ENCODE measurements at places on chromosomes 16 and 17. TPM values are rescaled to one million over a fixed set of nuclear protein-coding genes. Genes with fewer than 3 reads are reported as not detected.

DNA sequence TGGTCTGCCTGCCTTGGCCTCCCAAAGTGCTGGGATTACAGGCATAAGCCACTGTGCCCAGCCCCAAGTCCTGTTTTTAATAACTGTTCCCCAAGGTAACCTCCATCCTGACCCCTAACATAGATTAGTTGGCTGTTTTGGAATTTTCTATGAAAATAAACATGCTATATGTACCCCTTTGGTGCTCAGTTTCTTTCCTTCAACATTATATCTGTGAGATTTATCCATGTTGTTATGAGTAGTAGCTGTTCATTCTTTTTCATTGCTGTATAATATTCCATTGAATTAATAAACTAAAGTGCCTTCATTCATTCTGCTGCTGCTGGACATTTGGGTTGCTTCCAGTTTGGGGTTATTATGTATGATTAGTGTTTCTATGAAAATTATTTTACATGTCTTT, 26.3 kb upstream of the FMNL1 start:
- no peak for DNase-seq

OTOP2 gene
- total RNA-seq = not detected

TNP2 gene
- total RNA-seq = not detected

DNA sequence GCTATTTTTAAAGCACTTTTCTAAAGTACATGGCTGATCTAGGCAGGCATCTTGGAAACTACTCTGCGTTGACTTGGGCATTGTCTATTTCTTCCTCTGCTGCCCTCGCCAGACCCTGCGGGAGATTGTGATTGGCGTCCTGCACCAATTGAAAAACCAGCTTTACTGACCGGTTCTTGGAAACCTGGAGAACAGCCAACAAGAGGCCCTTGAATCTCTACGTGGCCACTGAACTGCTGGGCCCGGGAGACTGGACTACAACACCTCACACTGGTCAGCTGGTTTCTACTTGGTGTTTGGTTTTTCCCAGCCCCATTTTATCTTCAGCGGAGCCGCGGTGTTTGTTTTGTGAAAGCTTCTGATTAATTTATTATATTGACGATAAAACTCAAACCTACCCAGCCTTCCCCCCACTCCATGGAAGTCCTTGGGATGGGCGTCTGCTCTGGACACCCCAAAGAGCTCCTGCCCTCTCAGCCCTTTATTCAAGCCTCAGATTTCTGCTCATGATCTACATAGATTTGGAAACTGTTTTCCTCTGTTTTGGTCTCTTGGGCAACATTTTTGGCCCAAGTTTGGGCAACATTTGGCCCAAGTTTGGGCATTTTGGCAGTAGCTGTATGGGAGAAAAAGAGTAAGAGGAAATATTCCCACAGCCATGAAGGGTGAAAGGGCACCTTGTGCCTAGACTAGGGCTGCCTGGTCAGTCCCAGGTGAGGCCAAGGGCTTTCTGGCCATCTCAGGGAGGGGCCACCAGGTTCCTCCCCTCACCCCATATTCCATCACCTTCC, 4.7 kb downstream of the MLX start:
- DNase-seq = no peak

RNF157 gene
- 8.1 TPM for total RNA-seq

HOXB5 gene
- total RNA-seq = 0.17 TPM

C17orf78 gene
- not detected for total RNA-seq

DNA sequence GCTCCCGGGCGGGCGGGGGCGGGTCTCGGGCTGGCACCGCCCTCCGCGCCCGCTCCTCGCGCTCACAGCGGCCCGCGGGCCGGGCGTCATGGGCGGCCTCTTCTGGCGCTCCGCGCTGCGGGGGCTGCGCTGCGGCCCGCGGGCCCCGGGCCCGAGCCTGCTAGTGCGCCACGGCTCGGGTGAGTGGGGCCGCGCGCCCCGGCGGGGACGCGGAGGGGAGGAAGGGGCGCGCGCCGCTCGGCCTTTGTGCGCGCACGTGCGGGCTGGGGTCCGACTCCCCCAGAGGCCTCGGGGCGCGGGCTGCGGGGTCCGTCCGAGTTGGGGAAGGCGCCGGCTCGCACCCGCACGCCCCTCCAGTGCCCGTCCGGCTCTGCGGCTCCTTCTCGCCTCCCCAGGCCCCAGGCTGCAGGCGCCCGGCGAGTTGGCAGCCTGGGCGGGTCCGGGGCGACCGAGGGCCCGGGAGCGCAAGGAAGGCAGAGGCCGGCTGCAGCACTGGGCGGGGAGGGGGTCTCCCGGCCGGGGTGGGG, at the start of gene NME4:
Gene NME4, plus strand, starts transcription at position 65 of the 527 bp plus-strand sequence. Its CDS starts 24 bp downstream, at position 89.
- DNase-seq = no peak

DNA sequence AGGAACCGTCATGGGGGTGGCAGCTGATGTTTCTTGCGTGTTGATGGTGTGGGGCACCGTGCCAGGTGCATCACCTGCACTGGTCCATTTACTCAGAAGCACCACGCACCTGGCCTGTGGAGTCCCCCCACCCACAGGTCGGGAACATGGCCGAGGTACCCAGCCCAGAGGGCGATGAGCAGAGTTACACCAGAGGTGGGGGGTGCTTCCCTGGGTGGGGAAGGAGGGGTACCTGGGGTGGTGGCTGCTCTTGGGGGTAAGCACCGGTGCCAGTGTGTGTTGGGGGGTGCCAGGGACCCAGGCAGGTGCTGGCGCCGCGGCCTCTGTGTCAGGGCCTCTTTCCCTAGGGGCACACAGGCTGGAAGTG, 5.0 kb upstream of the ZNF750 start:
- no peak for DNase-seq

CES5A gene
- not detected for total RNA-seq

NTN1 gene
- total RNA-seq = 119 TPM

- DNase-seq = no peak
Measured at GRCh38 chr16:20675488-20676267, 21.8 kb downstream of the ACSM1 start.

DNA sequence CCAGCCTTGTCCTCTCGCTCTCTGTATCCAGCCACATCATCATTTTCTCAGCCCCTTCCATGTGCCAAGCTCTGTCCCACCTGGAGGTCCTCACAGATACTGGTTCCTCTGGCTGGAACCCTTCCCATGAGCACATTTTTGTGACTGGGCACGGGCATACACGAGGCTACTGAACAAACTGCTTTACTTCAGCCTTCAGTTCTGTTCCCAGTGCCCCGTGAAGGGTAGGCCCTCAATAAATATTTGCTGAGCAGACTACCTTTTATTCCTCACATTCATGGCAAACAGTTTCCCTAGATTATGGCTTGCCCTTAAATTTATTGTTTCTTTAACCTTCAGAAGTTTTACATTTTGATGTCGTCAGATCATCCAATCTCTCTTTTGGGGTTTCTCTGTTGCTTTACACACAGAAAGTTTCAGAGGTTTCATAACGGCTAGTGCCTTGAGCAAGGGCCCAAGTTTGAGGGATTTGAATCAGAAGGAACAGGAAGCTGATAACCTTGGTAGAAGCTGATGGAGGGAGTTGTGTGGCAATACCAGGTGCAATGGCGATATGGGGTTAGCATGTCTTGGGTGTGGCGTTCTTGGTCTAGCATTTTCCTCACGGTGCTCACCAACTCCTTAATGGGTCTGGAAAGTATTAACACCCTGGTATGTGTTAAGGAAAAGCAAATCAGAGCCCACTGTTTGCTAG, 27.8 kb downstream of the TMEM92 start:
- DNase-seq = no peak

- DNase-seq = no peak
Measured at GRCh38 chr17:42422412-42422957, 571 bp downstream of the CAVIN1 start.

GRCh38 chr17:37292429-37293139, 83.2 kb upstream of the C17orf78 start:
- DNase-seq = no peak
